ENCODE measurements at places on chromosomes 11 and 22. TPM values are rescaled to one million over a fixed set of nuclear protein-coding genes. Genes with fewer than 3 reads are reported as not detected.

The SLC16A8 gene
- total RNA-seq, result 0.27 TPM

- DNase-seq, result no peak
Observed at GRCh38 chr11:68977781-68978625, 2.8 kb downstream of the MRGPRD start.

The MAPK8IP2 gene
- 1.2 TPM for total RNA-seq

GRCh38 chr11:60743058-60743457 lies 13.6 kb upstream of the MS4A15 start:
- no peak for DNase-seq

DNA sequence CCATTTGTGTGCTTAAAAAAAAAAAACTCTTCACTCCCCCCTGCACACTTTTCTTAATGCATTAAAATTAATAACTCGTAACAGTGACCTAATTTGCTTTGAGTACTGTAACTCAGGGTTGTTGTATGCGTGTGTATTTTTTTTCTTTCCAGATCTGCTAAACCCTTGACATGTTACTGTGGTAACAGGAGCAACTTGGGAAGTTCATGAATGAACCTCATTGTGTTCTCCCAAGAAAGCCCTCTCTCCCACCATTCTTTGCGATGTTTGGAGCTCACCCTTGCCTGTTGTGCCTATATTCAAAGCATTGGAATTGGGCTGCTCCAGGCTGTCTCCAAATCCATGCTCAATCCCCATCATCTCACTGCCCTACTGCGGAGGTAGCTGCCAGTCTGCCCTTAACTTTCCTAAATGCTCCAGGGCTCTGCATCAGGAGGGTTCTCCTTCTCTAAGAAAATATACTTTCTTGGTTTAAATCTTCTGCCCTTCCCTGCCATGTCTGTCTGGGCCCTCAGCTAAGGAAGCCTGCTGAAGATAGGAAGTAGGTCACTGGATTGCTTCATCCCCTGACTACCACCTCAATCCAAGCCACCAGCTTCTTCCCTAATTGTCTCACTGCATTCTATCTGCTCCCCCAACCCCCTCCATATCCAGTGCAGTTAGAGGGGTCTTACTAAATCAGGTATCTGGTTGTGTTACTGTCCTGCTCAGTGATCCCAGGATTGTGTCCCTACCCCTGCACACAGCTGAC lies 70.3 kb downstream of the KIRREL3 start:
- no peak for DNase-seq

DNA sequence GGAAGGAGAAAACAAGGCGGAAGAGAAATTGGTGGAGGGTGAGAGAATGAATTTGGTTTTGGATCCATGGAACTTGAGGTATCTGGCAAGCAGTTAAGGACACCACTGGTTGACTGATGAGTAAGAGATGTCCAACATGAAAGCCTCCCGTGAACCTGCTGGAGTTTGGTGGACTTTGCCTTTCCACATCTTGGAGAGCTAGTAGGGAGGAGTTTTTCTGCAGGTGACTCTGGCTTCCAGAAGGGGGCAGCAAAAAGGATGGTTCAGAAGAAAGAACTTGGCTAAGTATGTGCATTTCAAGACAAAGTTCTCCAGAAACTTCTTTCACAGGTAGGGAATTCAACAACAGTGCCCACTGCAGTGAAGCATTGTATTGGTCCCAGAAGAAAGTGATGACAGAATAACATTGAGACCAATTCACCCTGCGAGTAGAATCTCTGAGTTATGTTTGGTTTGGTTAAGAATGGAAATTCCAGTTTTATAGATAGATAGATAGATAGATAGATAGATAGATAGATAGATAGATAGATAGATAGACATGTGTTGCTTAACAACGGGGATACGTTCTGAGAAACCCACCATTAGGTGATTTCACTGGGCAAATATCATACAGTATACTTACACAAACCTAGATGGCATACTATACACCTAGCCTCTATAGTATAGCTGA lies 28.5 kb downstream of the DCDC1 start:
- peak; percentile 21 for DNase-seq

GRCh38 chr11:129248618-129249017 lies 56.5 kb upstream of the ARHGAP32 start:
- DNase-seq, result no peak

DNA sequence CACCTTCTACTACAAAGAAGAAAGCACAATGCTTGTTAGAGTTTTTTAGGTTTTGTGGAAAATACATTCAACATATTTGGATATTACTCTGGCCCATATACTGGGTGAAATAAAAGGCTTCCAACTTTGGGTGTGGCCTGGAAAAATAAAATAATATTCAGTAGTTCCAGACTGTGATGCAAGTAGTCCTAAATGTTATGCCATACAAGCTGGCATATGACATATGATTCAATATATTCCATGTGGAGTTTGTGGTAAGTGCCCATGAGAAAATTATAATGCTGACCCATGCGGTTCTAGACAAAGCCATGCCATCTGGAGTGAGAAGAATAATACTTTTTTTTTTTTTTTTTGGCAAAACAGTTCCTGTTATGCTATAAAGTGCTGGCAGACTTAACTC lies 683.3 kb downstream of the LUZP2 start:
- no peak for DNase-seq
